CD4-positive, alpha-beta memory T cell (primary cell): ENCODE measurements at places on chromosomes 12 and 14. TPM values are rescaled to one million over a fixed set of nuclear protein-coding genes. Genes with fewer than 3 reads are reported as not detected.

The CCDC198 gene
- not detected for polyA plus RNA-seq

The KLRK1 gene
- 1.4 TPM for polyA plus RNA-seq

The CIROP gene
- not detected for polyA plus RNA-seq

The EEA1 gene
- polyA plus RNA-seq = 2.8 TPM

The ADAM21 gene
- not detected for polyA plus RNA-seq

The RNASE7 gene
- polyA plus RNA-seq = not detected

The PTPRO gene
- 3.5 TPM for polyA plus RNA-seq

The ZC3H10 gene
- polyA plus RNA-seq = 0.27 TPM

The HRK gene
- 0.06 TPM for polyA plus RNA-seq

The MYF5 gene
- not detected for polyA plus RNA-seq

The PGF gene
- polyA plus RNA-seq = 0.13 TPM

The IFNG-AS1 gene
- polyA plus RNA-seq = 11.3 TPM

The ATG2B gene
- 3.3 TPM for polyA plus RNA-seq

The SERPINA9 gene
- not detected for polyA plus RNA-seq

The GLS2 gene
- 4.2 TPM for polyA plus RNA-seq

The GPX2 gene
- not detected for polyA plus RNA-seq

The KLRC2 gene
- polyA plus RNA-seq = not detected

The PACS2 gene
- polyA plus RNA-seq = 1.9 TPM

The GOLGA5 gene
- 18.0 TPM for polyA plus RNA-seq

The CFAP251 gene
- polyA plus RNA-seq = not detected

The KRT6A gene
- not detected for polyA plus RNA-seq

The PAH gene
- polyA plus RNA-seq = not detected

The LMO3 gene
- polyA plus RNA-seq = not detected

The KRT79 gene
- polyA plus RNA-seq = not detected
